ENCODE measurements at places on chromosomes 11 and 22. TPM values are rescaled to one million over a fixed set of nuclear protein-coding genes. Genes with fewer than 3 reads are reported as not detected.

- DNase-seq: peak; percentile 39
Observed at GRCh38 chr22:39589875-39590274, 19.3 kb downstream of the CACNA1I start.

DNA sequence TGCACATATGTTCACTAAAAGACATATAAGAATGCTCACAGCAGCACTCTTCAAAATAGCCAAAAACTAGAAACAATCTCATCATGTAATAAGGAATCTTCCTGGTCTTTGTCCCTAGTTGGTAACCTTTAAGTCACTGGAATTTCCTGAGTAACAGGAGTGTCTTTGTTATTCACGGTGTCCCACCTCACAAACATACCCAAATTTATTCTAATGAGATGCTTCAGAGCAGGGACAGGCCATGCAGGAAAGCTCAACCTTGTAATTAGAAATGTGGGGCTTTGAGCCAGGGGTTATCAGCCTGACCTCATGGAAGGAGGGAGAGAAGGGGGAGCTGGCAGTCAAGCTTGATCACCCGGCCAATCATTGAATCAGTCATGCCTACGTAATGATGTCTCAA lies 40.3 kb upstream of the NFRKB start:
- DNase-seq: no peak

ART5 gene
- 12.0 TPM for total RNA-seq

GRCh38 chr11:124190298-124191139 lies 7.4 kb downstream of the OR10D3 start:
- DNase-seq: peak; percentile 61

GRCh38 chr22:27937453-27937852 lies 18.4 kb upstream of the PITPNB start:
- no peak for DNase-seq

ZP1 gene
- not detected for total RNA-seq

- DNase-seq: no peak
Observed at GRCh38 chr11:130691581-130691980, 224.7 kb downstream of the SNX19 start.

NTM gene
- 4.3 TPM for total RNA-seq

GNG3 gene
- not detected for total RNA-seq

RFPL3 gene
- 0.09 TPM for total RNA-seq

PPME1 gene
- 55.8 TPM for total RNA-seq

DNA sequence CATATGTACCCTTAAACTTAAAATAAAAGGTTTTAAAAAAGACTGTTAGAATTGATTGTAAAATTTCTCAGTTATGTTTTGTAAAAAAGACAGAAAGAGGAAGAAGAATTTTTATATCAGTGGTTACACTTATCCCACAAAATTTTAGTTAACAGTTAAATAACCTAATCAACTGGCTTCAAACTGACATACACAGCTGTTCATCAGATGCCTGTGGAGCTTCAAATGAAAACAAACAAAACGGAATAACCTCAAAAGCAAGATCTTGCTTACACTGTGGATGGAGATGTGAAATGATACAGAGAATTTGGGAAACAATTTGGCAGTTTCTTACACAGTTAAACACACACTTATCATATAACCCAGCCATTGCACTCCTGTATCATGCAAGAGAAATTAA lies 521.0 kb downstream of the ETS1 start:
- DNase-seq: no peak

- no peak for DNase-seq
Observed at GRCh38 chr11:134398079-134398444, 14.0 kb downstream of the B3GAT1 start.

GRCh38 chr11:112270551-112271180 lies 10.0 kb upstream of the PLET1 start:
- no peak for DNase-seq

MMP3 gene
- total RNA-seq: not detected

- no peak for DNase-seq
Observed at GRCh38 chr22:49212002-49212401, 615.7 kb downstream of the BRD1 start.

PRAME gene
- total RNA-seq: not detected

- DNase-seq: no peak
Observed at GRCh38 chr11:3944198-3944597, 88.7 kb downstream of the STIM1 start.

- DNase-seq: no peak
Observed at GRCh38 chr11:103808252-103808651, 228.2 kb upstream of the DDI1 start.

- no peak for DNase-seq
Observed at GRCh38 chr22:28102151-28102812, 183.2 kb upstream of the PITPNB start.

TSPAN32 gene
- total RNA-seq: 0.19 TPM

GRCh38 chr22:27761000-27761399 lies 40.6 kb downstream of the MN1 start:
- no peak for DNase-seq

GRCh38 chr22:29831958-29832357 lies 6.1 kb downstream of the ASCC2 start:
- no peak for DNase-seq

GLYATL1 gene
- 9.1 TPM for total RNA-seq

DNA sequence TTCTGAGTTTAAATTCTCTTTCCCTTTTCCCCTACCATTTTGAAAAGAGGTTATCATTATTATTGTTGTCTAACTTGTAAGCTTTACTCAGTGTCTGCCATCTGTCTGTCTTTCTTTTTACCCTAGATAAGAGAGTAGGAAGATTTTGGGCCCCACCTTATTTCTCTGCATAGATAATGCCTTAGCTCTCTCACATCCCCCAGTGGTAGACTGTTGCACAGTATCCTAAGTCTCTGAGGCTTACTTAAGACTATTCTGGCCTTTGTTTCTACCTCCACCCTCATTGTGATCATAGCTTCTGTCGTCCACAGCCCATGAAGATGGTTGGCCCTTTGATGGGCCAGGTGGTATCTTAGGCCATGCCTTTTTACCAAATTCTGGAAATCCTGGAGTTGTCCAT lies 3.6 kb upstream of the OR51L1 start:
- peak; percentile 32 for DNase-seq

GRCh38 chr11:111966678-111967077 lies 29.5 kb downstream of the DIXDC1 start:
- no peak for DNase-seq

- DNase-seq: no peak
Observed at GRCh38 chr11:117828611-117829368, 4.2 kb upstream of the FXYD2 start.

OR52E4 gene
- not detected for total RNA-seq

GRCh38 chr11:24609192-24610119 lies 112.6 kb downstream of the LUZP2 start:
- no peak for DNase-seq

GRCh38 chr11:61632096-61632495 lies 48.1 kb upstream of the DAGLA start:
- DNase-seq: peak; percentile 70

DNA sequence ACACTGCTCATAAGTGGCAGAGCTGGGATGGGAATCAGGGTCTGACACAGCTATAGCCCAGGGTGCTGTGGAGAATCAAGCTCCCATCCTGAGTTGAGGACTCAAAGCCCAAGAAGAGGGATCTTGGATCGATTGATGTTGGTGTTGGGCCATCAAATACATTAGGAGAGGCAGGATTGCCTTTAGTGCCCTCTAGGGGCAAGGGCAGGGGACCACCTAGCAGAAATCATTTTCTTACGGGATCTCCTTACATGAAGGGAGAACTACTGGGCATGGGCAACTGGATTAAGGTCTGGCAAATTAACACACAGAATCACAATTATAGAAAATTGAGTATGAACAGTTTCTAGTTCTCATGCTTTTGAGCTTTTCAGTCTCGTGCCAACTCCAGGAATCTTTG lies 24.9 kb upstream of the EMSY start:
- DNase-seq: peak; percentile 34

DNA sequence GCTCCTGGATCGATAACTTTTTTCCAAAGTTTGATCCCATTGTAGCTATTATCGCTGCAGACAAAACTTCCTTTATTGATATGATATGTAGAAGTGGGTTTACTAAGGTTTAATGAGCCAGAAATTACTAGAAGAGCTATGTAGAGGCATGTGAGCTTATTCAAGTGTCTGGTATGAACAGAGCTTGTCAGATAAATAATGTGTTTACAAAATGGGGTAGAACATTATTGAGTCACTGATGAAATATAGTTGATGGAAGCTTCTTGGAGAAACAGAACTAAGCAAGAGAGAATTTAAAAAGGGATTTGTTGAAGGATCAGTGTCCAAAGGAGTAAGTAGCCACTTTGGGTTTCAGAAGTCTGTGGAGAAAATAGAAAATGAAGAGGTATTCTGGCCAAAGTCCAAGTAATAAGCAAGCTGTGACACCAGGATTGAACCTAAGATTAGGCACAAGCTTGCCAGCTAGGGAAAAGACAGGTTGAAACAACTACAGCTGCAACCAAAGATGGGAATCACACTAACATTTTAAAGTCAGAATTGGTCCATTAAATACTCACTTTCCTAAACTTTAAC lies 104.3 kb downstream of the MAML2 start:
- DNase-seq: no peak

DNA sequence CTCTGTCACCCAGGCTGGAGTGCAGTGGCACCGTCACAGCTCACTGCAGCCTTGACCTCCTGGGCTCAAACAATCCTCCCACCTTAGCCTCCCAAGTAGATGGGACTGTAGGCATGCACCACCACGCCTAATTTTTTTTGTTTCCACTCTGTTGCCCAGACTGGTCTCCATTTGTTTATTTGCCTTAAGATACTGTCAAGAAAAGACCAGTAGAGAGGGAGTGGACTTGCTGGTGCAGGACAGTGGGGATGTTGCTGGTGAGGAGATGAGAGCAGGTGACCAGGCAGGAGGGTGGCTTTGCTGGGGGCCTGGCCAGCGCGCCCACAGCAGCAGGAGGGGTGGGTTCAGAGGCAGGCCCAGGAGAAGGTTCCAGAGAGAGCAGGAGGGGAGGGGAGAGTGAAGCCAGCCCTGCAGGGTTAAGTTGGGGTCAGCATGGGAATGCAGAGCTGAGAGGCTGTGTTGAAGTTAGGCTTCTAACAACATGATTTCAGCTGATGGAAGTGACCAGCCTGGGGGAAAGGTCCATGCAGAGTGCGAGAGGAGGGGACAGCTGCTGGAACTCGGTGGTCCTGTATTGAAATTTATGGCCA lies 35.8 kb downstream of the NADSYN1 start:
- DNase-seq: no peak

- no peak for DNase-seq
Observed at GRCh38 chr11:131327421-131327820, 43.0 kb upstream of the NTM start.

DDTL gene
- not detected for total RNA-seq

DNA sequence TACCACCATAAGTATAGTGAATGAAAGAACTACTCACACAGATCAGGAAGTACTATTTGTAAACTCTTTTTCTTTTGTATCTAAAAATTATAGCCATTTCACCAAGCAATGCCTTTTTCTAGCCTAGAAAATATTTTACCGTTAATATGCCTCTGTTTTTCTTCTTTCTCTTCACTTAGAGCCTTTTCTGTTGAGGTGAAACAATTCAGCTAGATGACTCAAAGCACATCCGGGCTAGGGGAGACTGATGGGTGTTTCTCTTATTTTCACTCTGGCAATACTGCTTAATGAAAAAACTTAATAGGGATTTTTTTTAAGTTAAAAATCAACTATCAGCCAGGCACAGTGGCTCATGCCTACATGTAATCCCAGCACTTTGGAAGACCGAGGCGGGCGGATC lies 93.3 kb downstream of the SGSM3 start:
- DNase-seq: no peak

- DNase-seq: no peak
Observed at GRCh38 chr11:57432149-57432561, 5.2 kb upstream of the SLC43A3 start.

DNA sequence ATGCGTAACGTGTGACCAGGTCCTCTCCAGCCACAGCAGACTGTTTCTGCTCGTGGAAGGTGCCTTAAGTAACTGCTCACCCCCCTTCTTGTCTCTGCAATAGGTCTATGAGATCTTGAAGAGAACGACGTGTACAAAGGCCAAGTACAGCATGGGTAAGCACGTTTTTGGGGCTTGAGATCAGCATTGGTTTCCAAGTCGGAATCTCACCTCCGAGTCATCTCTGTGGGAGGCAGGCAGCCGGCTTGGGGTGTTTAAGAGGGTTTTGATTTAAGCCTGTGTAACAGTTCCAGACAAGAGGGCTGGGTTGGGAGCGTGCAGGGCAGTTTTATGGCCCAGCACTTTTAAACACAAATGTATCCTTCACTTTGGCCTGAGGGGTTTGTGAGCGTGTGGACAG lies 30.1 kb downstream of the ANO1 start:
- no peak for DNase-seq

MRGPRE gene
- not detected for total RNA-seq

DNA sequence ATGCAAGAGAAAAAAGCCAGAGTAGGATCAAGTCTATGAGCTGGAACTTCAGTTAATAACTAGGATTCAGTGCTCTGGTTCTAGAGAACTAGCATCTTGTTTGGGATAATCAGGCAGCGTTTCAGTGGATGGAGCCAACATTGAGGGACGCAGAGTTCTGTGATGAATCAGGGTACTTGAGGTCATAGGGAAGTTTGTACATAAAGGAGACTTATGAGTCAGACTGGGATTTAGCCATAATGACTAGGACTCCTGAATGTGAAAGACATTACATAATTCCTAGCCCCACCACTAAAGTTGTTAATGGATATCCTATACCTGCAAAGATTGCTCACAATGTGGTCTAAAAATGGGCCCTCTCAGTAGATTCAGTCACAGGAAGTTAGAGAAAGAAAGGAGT lies 6.8 kb downstream of the SLN start:
- no peak for DNase-seq

DNA sequence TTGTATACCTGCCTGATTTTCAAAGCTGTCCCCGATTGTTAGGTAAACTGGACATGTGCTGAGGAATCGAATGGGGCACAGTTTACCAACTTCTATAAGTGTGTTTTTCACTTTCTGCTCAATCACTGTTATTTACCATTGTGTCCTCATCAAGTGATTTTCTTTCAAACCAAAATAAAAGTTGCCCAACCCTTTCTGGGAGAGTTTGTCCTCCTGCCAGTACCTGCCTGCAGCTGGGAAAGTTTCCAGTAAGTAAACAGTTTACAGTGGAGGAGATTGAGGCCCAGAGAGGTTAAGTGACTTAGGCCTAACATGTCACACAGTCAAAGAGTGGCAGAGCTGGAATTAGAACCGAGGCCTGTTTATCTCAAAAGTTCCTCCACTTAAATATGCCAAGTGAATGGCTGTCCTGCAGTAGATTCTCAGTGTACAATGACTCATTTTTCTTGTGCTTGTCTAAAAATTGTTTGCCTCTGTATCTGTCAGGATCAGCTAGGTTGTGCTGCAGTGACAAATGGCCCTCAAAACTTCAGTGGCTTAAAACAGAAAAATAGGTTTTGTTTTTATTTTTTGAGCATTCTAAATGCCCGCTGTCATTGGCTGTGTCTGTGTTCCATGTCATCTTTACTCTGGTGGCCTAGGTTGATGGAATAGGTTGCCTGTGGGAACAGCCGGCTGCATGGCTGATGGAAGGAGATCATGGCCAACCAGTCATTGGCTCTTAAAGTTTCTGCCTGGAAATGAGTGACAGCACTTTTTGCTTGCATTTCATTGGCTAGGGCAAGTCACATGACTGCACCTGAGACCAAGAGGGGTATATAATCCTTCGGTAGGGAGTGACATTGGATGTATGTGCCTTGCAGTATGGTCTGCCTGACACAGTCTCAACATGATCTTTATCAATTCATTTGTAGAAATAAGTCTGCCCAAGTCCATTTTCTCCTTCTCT lies 61.8 kb upstream of the CRYBB3 start:
- DNase-seq: no peak
